ENCODE measurements at places on chromosomes 1 and 21.

- DNase-seq, result no peak
These were observed 60.7 kb downstream of the CDC14A start for GRCh38 chr1:100413035-100413434.

DNA sequence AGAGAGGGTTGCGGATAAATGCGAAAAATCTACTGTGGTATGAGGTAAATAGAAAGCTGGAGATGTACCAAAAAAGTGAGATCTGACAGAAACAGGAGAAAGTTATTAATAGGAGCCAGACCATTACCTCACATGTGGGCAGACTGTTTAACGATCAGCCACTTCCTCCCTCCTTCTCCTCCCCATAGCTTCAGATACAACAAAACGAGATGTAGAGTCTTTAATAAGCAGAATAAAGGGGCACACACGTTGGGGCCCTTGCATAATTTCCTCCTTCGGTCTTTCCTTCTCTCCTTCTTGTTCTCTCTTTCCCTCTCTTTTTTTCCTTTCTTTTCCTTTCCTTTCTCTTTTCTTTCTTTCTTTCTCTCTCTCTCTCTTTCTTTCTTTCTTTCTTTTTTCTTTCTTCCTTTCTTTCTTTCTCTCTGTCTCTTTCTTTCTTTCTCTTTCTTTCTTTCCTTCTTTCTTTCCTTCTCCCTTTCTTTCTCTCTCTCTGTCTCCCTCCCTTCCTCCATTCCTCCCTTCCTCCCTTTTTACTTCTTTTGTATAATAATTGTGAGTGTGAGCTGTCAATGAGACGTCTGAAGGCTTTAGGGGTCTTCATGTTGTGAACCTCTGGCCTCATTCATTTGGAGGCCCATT lies 242.1 kb downstream of the GRIK1 start:
- no peak for DNase-seq

GRCh38 chr1:206682111-206682510 lies 2.6 kb upstream of the MAPKAPK2 start:
- no peak for DNase-seq

DNA sequence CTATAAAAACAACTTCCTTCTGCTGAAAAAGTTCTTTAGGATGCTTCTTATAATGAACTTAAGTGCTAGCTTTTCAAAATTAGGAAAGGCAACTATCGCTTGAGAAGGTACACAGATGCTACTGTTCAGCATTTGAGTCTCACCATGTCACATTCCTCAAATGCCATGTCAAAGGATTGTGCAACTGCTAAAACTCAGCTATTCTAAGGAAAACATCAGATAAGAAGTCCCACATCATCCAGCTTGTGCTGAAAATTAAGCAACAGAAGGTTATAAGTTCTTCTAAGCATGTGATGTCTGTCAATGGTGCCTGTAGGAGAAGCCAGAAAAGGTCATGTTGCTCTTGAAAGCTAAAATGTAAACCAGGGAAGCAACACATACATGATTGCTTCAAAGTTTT lies 36.5 kb downstream of the MCOLN2 start:
- DNase-seq, result no peak

DNA sequence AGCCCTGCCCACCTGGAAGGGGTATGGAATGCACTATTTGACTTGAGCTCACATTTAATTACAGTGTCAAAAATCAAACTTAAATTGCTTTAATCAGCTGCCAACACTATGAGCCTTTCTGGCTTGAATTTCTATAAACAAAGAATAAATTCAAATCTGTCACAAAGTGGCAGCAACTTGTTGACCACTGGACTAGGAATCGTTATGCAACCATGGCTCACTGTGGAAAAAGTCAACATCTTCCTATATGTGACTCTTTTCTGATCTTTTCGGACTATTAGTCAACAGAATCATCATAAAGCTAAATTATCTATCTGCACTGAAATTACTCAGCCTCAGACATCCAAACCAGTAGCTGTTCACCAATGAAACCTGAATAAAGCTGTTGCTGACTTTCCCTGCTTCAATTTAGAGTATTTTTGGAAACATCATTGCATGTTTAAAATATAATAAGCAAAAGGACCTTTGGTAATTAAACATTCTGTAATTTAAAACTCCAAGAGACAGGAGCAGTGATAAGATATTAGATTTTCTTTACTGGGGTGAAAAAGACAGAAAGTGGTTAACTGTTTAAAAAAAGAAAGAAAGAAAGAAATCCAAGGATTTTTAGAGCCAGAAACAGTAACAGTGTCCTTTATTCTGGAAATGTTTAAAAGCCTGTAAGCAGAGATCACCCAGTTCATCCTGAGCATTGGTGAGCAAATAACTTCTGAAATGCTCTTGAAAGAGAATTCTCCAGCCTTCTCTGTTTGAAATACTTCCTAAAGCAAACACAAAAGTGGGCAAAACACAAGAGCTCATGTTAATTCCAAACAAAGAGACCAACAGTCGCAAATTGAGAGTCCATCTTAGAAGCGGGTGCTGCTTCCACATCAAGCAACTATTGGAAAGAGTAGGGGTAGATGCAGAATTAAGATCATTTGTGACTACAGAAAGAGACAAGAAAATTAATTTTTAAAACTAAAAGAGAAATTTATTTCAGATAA lies 26.2 kb upstream of the ERG start:
- no peak for DNase-seq

Data from activated naive CD8-positive, alpha-beta T cell treated with anti-CD3 and anti-CD28 coated beads, Interleukin-2, amount 10 ng/mL, durations not matched to agents 7 days and 5 days (primary cell).